ENCODE measurements at places on chromosomes 16 and 17. TPM values are rescaled to one million over a fixed set of nuclear protein-coding genes. Genes with fewer than 3 reads are reported as not detected.

Gene KRTAP9-8
- not detected for total RNA-seq

Gene RAB37
- 3.2 TPM for total RNA-seq

DNA sequence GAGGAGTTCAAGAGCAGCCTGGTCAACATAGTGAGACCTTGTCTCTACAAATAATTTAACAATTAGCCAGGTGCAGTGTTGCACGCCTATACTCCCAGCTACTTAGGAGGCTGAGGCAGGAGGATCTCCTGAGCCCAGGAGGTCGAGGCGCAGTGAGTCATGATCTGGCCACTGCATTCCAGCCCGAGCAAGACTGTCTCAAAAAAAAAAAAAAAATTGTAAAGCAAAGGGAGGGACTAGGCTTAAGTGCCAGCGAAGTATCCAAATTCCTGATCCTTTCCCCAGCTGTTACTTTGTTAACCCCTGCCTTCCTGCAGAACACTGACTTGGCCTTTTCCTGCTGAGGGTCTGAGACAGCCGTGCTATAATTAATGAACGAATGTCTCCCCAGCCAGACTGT, 2.7 kb downstream of the GDPD3 start:
- no peak overlapping the region for H3K4me3 ChIP-seq
- H3K4me1 ChIP-seq: peaks cover 39% of the 10 kb centered on the region
- peaks cover 6% of the 10 kb centered on the region for H3K36me3 ChIP-seq
- no peak overlapping the region for H3K27ac ChIP-seq
- no peak for DNase-seq

Gene KRT28
- total RNA-seq: not detected

DNA sequence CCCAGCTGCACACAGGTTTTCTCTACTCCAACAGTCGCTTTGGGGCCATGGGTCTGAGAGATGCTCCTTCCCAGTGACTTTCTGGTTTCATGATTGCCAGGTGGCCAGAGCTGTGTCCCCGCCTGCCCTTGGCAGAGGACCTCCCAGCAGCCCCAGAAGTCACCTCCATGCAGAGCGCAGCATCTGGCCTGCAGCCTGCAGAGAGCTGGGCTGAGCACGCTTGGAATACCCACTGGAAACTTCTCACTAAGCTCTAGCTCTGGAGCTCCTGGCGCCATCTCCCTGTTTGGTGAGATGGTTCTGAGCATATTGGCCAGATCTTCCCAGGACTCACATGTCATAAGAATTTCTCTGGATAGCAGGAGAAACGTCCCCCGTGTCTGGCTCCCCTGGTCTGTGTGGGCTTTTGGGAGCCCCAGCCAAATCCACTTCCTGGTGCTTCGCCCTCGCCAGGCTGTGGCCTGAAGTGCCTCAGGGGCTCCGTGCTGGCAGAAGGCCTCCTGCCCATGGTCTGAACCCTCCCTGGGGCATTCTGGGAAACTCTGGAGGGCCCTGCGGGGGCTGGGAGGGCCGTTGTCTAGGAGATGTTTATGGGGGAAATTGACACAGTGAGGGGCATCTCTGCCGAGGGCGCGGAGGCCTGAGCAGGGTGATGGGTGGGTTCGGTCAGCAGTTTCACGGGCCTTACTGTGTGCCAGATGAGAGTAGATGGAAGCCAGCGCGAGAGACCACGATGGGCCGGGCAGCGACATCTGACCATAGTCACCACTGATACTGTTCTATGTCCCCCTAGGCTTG, 73.2 kb upstream of the CIBAR2 start:
- DNase-seq: no peak
- no peak overlapping the region for H3K27ac ChIP-seq
- H3K4me1 ChIP-seq: no peaks in the 10 kb centered on the region
- no peak overlapping the region for H3K4me3 ChIP-seq

DNA sequence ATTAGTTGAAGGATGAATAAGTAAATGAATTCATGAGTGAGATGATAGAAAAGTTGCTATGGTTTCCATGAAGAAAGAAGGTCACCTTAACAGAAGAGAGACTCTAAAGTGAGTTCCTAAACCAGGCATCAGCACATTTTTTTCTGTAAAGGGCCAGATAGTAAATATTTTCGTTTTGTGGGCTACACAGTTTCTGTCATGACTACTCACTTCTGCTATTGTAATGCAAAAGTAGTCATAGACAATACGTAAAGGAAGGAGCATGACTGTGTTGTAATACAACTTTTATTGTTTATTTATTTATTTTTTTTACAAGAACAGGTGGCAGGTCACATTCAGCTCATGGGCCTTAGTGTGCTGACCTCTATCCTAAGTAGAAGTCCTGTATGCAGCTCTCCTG, 426.1 kb upstream of the DYNLRB2 start:
- H3K4me3 ChIP-seq: no peak overlapping the region
- no peak for DNase-seq
- no peaks in the 10 kb centered on the region for H3K27me3 ChIP-seq
- H3K36me3 ChIP-seq: no peaks in the 10 kb centered on the region
- no peak overlapping the region for H3K27ac ChIP-seq

- H3K4me1 ChIP-seq: peaks cover 21% of the 10 kb centered on the region
- H3K36me3 ChIP-seq: no peaks in the 10 kb centered on the region
- no peaks in the 10 kb centered on the region for H3K27me3 ChIP-seq
- H3K4me3 ChIP-seq: no peak overlapping the region
- peak overlapping the region; percentile 81 for H3K27ac ChIP-seq
Observed at GRCh38 chr16:82067042-82067803, 32.2 kb downstream of the HSD17B2 start.
